ENCODE measurements at places on chromosomes 7 and 10.

DNA sequence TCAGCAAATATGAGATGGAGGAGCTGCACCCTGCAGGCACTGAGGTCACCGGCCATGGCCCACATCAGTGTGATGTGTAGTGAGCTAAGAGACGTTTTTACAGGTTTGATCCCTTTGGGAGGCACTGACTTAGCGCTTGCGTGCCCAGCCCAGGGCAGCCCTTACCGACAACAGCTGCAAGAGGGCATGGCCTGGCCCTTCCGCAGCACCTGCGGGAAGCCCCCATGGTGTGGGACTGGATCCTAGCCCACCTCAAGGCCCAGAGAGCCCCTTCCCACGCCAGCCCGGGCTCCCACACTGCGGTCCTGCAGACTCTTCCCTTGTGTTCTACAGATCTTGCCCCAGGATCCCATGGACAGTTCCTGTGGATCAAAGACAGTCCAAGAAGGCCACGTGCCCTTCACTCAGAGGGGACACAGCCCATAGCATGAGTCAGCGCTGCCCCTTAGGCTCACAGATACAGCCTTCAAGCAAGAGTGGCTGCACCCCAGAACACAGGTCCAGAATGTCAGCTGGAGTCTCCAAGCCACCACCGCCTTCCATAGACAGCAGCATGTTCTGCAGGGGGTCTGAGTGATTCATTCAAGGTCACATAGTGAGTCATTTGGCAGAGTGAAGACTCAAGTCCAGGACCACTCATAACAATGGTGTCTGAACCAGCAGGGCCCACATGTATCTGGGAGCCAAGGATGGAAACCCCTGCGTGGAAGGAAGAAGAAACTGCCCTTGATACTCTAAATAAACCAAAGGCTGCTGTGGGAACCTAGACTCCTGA is 25.4 kb downstream of the TLL2 start:
- DNase-seq: no peak

- DNase-seq: peak; percentile 20
These were observed 94.0 kb downstream of the CYTH3 start for GRCh38 chr7:6178298-6179029.

DNA sequence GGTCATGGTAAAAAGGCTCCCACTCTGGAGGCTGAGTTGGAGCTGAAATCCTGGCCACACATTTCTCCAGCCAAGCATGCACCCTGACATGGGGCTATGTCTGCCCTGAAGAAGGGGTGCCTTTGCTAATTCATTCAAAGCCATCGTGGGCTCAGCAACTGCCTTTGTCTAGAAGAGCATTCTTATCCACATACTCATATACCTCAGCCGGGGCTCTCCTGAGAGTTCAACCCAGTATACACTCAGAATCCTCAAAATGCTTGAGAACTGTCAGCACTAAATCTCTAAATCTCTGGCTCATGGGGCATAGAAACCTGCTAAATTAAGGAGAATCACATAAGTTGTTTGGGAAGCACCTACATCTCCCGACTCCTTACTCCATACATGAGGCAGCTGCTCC is 89.3 kb downstream of the MRPL32 start:
- no peak for DNase-seq

DNA sequence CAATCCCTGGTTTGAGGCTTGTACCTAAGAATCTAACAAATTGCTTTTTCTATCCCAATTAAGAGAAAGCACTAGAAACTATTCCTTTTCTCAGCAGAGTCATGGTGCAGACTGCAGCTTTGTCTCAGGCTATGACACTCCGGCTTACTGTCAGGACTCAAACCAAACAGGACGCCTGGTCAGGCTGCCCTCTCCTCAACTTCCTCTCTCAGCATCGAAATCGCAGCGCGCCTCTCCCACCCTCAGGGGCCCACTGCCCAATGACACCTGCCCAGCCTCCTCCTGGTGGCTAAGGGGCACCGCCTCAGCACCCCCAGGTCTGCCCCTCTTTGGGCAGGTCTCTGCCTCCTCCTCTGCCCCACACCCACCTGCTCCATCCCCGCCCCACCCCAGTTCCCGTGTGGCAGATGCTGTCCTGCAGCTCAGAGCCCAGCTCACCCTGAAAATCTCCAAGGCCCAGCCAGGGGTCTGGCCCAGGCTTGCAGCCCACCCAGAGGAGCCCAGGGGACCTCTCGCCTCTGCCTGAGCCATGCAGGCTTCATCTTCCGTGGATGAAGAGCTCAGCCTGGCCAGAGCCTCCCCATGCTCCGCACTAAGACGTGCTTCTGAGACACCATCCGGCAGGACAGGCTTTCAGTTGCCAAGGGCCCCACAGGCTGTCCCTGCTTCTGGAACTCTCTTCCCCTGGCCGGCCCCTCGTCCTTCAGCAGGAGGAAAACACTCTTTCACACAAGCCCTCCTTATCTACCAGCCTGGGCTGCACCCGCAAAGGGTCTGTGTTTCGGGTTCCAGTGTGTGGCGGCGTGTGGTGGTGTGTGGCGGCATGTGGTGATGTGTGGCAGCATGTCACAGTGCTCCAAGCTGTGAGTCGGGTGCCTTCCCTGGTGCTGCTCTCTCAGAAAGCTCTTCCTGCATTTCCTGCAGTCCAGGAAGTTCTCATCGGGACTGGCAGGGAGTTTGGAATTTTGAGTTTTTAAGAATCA is 16.4 kb upstream of the PTPRN2 start:
- DNase-seq: no peak

- DNase-seq: peak; percentile 20
These were observed 3.9 kb upstream of the TFPI2 start for GRCh38 chr7:93894426-93894825.

DNA sequence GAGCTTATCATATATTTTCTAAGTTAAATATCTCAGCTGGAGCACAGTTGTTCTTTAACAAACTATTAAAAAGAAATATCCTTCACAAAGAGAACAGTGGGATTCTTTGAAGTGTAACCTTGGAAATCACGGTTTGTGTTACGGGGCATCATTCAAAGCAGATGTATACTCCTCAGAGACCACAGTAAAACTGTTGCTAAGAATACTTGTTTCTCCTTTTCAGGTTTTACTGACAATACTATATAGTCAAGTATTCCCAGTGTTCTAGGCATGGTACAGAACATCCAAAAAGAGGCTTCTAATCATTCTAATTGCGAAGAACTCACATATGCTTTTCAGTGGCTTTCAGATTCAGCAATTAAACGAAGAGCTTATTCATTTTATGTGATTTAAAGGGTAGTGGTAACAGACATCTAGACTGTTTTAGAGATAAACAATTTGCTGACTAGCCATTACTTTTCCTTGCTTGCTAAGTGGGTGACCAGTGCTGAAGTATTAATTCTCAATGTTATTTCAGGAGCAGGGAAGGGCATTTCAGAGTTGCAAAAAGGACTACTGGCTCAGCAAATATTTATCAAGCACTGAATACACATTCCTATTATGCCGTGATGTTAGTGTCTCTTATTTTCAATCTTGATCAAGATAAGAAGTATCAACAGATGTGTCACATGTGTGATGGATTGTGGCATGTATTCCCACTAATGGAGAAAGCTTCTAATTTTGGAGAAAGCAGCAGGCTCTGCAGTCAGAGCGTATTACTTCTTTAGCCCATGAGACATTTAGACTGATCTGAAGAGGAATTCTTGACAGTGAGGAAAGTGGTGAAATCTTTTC is 236.8 kb downstream of the RNLS start:
- peak; percentile 7 for DNase-seq

DNA sequence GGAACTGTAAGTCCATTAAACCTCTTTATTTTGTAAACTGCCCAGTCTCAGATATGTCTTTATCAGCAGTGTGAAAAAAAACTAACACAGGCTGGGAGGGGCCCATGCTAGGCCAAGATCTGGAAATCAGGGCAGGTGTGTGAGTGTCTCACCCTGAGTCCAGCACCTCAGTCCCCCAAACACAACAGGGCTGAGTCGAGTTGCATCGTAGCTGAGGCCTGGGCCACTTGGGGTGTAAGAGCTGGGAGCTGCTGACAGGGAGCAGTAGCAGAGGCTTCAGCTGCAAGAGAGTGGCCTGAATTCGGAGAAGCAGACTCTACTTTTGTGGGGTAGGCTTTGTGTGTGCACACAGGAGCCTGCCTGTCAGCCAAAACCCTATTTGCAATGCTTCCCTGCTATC is 553.1 kb downstream of the PTPRN2 start:
- DNase-seq: no peak

DNA sequence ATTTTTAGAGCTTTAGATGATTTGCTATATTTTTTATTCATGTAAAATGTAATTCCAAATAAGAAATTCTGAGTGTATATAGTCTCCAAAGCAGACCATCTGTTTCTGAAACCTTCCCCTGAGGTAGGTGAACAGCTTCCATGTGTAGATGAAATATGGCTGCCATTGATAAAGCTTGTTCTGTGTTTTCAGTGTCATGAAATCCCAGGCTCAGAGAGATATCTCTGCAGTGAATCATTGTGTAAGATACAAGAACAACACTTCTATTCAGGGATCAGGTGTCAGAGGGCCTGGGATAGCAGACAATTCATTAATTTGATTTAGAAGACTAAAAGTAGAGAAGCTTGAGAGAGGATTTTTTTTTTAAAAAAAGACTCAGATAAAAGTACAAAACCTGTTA is 29.1 kb downstream of the ACTA2 start:
- peak; percentile 25 for DNase-seq

DNA sequence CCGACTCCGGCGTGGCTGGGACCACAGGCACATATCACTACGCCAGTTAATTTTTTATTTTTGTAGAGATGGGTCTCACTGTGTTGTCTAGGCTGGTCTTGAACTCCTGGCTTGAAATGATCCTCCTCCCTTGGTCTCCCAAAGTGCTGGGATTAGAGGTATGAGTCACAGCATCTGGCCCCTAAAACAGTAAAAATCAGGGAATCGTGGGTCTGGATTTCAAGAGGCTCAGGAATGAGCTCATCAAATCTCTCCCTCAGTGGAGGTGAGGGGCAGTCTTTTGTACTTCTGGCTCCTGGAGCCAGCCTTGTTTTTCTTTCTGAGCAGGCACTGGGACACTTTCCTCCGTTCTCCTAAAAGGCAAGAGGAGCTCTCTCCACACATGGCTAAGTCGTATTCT is 32.1 kb upstream of the RHEB start:
- peak; percentile 9 for DNase-seq

DNA sequence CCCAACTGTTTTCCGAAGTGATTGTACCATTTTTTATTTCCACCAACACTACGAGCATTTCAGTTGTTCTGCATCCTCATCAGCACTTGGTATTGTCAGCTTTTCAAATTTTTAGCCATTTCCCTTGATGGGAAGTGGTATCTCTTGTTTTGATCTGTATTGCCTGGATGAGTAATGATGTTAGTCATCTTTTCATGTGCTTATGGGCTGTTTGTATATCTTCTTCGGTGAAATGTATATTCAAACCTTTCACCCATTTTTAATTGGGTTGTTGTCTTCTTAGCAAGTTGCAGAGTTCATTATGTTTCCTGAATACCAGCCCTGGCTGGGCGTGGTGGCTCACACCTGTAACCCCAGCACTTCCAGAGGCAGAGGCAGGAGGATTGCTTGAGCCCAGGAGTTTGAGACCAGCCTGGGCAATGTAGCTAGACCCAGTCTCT is 22.1 kb downstream of the CLIP2 start:
- DNase-seq: no peak

- peak; percentile 11 for DNase-seq
These were observed 275.5 kb upstream of the DGKB start for GRCh38 chr7:15178065-15178464.

- DNase-seq: no peak
These were observed 45.4 kb downstream of the CALML3 start for GRCh38 chr10:5570007-5570655.

- DNase-seq: no peak
These were observed 3.7 kb upstream of the KCNMA1 start for GRCh38 chr10:77641344-77641743.

DNA sequence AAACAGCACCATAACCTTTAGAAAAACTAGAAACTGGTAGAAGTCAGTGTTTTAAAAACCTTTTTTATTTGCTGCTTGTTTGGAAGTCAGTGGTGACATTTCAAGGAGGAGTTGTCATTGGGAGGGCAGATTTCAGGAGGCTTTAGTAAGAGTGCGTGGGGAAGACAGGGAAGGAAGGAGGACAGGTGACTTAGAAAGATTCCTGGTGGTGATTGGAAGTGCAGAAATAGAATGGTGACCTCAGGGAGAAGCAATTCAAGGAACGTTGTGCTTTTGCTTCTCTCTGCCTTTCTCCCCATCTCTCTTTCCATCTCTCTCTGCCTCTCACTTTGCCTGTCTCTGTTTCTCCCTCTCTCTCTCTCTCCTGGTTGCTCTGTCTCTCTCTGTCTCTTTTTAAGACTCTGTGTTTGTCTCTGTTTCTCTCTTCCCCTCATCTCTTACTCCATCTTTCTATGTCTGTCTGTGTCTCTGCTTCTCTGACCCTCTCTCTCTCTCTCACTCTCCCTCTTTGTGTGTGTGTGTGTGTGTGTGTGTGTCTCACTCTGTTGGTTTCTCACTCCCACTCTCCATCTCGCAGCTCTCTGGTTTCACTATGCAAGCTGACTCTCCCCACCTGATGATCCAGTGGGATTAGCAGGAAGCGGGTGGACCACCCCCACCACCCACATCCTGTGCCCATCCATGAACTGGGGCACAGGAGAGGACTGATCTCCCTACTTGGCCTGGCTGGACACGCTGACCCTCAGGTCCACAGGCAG is 10.9 kb upstream of the PFKP start:
- DNase-seq: peak; percentile 26

Measured in fibroblast of the aortic adventitia (primary cell).